ENCODE measurements at places on chromosomes 3 and 15.
A peak's percentile ranks its signal among the peaks of the same experiment; 100 is the strongest.

DNA sequence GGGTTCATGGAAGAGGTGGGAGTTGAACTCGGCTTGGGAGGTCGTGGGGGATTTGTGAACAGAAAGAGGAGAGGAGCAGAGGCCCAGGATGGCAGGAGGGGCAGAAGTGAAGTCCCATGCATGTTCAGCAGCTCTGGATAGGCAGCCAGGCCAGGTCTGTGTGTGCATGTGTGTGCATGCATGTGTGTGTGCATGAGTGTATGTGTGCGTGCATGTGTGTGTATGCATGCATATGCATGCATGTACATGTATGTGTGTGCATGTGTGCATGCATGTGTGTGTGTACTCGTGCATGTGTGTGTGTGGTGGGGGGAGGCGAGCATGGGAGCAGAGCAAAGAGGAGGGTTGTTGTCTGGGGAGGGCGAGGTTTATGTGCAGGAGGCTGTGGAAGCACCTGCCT is 178.4 kb downstream of the RPLP1 start:
- no peak for DNase-seq

DNA sequence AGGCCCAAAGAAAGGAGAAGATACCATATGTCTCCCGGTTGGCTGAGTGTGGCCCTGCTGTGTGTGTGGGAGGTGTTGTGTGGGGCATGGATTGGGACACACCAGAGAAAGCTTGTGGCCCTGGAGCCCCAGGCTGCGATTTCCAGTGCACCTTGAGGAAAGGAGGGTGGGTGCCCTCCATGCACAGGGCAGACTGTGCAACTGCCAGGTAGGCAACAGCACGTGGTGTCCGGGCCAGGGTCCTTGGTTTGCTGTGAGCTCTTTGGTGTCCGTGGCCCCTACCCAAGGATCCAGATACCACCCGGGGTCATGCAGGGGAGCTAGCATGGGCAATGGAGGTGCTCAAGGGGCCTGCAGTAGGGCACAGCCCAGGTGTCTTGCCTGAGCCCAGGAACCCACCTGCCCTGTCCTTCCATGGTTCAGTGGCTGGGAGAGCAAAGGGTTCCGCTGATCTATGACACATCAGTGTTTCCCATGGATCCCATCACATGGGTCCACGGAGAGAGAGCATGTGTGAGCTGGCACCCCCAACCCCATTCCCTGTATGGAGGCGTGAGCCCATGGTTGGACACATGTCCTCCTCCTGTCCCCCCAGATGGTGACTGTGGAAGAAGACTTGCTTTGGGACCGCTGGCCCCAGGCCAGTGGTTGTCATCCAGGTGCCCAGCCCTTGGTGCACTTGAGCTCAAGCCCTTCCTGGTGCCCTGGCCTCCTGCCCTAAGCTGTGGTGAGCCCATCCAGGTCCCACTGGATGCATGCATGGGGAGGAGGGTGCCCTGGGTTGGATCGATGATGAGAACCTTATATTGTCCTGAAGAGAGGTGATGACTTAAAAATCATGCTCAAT is 223.4 kb downstream of the SNRPN start:
- no peak for DNase-seq

DNA sequence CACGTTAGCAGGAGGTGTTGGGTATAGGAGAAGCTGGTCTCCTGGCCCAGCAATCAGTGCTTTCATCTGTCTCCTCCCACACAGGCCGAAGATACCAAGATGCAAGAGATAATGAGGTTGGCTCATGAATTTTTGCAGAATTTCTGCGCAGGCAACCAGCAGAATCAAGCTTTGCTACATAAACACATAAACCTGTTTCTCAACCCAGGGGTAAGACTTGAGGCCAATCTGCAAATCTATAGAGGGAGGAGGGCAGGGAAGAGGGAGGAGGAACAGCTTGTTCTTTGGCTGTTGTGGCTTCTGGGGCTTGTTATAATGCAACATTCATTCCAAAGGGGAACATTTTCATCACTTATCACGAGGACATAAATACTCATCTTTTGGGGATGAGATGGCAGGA is 195.3 kb downstream of the ITPR1 start:
- DNase-seq, result no peak

DNA sequence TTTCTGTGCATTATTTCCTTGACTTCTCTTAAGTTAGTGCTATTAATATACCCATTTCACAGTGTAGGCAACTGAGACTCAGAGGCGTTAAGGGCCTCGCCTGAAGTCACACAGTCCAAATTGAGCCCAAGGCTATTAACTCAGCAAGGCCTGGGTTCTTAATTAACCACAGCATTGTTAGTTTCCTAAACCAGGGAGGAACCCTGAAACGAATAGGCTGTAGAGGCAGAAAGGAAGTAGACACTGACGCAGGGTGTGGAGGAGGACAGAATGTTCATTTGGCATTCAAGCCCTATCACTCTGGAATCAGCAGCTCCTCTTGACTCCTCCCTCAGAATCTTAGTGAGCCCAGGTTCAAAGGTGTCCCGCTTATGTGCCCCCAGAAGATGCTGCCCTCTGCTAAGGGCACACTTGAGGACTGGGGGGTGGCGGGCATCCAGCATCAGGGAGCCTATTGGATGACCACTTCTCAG is 13.9 kb downstream of the ARHGEF3 start:
- DNase-seq, result peak; percentile 22

DNA sequence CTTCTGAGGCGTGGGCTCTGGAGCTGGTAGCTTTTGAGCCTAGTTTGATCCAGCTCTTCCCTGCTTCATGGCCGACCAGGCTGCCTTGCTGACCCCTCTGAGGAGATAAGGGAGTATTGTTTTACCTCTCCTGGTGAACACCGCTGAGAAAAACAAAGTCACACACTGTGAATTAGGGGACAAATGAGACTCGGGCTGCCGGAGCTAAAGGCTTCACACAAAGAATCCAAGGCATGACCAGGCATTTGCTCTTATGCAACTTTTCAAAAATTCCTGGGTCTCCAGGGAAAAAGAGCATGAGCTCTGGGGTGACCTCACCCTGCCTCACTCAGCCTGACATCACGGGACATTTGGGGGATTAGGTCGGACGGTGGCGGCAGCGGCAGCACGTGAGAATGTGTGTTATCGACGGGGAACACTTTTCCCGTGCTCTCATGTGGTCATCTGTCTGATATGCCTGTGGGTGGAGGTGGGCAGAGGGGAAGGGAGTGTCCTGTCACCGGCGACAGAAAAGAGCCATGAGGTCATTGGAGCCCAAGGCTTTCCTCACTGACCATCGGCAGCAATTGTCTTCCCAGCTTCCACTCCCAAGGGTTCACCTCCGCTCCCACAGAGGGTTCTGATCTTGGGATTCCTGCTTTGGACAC is 61.0 kb downstream of the TMEM44 start:
- no peak for DNase-seq

DNA sequence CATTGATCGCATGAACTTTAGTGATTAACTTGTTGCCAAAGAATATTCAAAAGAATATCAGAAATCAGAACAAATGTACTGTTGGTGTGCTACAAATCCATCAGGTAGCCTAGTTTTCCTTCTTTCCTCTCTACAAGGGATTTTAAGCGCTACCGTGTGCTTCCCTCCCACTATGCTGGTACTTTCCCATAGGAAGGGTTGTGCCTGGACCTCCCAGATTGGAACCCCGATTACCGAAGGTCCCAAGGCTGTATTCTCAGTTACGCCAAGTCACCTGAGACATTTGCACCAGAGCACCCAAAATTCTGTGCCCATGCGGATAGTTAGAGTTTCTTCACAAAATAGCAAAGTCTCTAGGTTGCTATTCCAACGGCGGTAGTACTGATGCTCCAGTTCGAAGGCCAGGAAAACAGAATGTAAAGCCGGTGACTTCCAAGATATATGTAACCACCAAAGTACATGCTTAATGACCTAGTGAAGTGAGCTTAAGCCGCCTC is 23.4 kb upstream of the GATM start:
- DNase-seq, result no peak

DNA sequence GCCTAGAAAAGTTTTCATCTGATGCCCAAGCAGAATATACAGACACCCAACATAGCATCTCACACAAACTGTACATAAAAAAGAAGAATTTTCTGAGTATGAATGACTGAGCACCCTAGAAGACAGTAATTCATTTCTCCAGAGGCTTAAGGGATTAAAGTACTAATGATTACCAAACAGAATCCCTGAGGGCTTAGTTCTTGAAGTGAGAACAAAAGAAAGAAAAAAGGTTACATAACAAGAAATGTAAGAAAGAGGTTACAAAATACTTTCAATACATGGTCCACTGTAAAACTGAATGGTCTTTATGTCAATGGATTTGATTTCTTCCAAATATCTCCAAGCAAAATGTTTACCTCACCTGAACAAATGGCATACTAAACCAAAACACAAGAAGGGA is 9.1 kb upstream of the NEK10 start:
- DNase-seq, result no peak

DNA sequence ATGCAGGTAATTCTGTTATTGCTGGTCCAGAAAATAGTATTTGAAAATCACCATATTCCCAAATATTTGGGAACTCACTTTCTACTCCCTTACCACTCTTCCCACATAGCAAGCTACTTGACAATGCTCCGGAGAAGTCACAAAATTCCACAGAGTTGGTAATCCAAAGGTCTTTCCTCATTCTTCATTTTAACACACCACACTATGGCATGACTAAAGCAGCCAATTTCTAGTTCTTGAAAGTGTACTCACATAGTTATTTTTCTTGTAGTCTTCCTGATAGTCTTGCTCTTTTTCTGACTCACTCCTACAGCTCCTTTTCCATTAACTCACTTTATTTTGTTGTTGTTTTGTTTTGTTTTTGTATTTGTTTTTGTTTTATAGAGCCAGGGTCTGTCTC is 67.2 kb downstream of the MYO9A start:
- DNase-seq, result no peak

All from GM20000 (cell line).